Stimulated activated CD4-positive, alpha-beta T cell treated with anti-CD3 and anti-CD28 coated beads, Interleukin-1b, Interleukin-23, amount 100 ng/mL, for 24 hours (primary cell): ENCODE measurements at places on chromosomes 11 and 22.

- no peak for DNase-seq
These were observed 592 bp upstream of the CTSC start for GRCh38 chr11:88337987-88338668.

DNA sequence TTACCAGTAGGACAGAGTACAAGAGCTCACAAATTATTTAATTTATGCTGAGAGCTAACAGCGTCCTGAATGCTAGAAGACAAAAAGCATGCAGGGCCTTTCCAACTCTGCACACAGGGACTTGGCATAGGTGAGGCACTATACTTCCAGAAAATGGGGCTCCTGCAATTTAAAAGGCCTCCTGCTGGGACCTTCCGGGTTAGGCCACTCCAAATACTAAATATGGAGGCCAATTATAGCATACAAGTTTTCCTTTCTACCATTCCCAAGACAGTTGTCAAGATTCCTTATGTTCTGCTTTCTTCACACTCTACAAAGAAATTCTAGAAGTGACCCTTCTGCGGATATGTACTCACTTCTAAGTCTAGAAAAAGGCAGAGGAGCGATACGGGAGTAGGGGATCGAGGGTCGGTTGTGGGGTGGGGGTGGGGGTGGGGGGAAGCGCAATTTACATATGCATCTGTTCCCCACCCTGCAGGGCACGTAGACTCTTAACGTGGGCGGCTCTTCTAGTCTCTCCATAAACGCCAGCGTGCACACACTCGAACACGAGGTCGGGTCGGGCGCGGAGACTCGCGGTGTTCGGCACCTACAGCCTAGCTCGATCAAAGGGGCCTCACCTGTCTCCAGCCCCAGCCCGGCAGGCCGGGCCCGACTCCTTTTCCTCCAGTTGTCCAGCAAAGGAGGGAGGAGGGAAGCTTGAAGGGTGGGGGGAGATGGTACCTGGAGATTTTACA is 728 bp downstream of the DCUN1D5 start:
- peak; percentile 43 for DNase-seq

- no peak for DNase-seq
These were observed 6.5 kb downstream of the PIM3 start for GRCh38 chr22:49966774-49967705.

GRCh38 chr11:373716-374551 is 4.6 kb downstream of the B4GALNT4 start:
- no peak for DNase-seq

GRCh38 chr11:69171476-69172240 is 15.9 kb downstream of the SMIM38 start:
- DNase-seq = no peak

DNA sequence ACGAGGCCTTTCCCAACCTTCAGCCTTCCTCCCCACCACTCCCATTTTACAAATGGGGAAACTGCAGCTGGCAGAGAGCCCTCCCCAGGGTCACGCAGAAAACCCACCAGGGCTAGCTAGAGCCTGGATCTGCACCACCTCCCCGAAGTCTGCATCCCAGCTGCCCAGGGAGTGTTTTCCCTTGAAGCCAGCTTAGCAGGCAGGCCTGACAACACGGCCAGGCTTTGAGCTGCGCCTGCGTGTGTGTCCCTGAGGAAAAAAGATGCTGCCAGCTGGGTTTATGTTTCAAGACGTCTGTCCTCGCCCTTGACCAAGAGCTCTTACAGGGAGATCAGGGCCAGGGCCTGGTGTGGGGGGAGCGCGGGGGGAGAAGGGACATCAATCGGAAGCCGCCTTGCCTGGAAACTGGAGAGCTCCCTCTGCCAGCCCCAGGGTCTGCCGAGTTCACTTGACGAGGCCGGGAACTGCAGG is 20.3 kb downstream of the WNT11 start:
- no peak for DNase-seq

- DNase-seq = no peak
These were observed 84.4 kb upstream of the TRPC6 start for GRCh38 chr11:101668236-101668635.

DNA sequence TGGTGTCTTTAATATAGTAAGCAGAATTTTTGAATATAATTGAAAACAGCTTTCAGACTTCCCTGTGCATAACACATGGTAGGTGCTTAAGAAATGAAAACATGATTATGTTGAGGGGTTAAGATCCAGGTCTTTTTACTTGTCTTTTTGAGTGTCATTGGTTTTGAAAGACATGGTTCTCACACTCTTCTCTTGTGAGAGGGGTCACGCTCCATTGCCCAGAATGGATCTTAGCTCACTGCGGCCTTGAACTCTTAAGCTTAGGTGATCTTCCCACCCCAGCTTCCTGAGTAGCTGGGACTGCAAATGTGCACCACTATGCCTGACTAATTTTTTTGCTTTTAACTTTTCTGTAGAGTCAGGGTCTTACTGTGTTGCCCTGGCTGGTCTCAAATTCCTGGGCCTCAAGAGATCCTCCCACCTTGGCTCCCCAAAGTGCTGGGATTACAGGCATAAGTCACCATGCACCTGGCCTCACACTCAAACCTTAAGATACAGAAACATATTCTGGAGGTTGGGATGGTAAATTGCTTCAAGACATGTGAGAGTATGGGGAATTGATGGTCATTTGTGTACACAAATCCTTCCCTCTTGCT is 1.4 kb downstream of the SPCS2 start:
- no peak for DNase-seq

GRCh38 chr11:78564490-78565467 is 9.9 kb downstream of the NARS2 start:
- DNase-seq = no peak

- no peak for DNase-seq
These were observed 53.6 kb upstream of the OR5D13 start for GRCh38 chr11:55719608-55720160.

DNA sequence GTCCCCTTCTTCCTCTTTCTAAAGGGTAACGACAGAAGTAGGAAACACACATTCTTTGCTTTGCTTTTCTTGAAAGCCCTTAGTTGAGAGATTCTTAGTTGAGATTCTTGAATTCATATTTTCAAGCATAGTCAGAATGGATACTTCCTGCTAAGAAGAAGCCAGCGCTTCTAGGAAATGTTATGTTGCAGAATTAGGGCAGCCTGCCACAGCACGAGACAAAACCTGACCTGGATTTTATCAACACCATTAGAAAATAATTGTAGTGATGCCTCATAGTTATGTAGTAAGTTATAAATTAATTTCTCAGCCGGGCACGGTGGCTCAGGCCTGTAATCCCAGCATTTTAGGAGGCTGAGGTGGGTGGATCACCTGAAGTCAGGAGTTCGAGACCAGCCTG is 37.9 kb upstream of the NUP160 start:
- no peak for DNase-seq

DNA sequence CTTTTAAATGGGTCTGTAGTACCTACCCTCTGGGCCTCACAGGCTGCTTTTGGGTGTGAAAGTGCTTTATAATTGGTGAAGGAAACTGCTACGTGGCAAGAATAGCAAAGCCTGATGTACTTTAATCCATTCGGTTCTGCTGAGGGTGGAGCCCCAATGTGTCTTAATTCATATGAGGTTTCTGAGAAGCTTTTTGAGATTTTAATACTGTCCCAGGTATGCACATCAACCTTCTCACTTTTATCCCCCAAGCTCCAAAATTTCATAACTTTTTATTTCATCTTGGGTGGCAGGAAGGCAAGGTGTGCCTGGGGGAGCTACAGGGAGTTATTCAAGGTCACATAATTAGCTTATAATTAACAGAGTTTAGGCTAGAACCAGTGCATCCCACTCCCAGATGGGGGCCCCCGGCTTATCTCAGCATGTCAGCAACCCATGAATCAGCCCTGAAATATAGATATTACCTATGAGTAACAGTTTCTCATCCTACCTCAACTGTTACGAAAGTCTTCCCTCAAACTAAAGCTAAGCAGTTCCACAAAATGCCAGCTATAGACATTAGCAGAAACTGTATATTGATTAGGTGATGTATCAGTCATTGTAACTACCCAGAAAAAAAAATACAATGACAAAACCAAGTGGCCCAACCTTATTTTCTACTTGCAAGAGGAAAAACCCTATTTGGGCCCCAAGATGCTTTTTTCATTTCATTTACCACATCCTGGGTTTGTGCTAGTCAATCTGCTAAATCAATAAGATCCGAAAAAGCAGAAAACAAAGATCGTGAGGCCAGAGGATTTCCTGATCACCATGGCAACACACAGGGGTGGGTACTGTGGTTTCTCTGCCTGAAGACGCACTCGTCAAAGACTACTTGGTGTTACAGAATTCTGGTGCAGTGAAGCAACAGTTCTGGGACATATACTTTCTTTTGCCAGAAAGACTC is 26.7 kb downstream of the CD44 start:
- DNase-seq = peak; percentile 60

GRCh38 chr11:100930185-100930778 is 199.3 kb downstream of the PGR start:
- DNase-seq = no peak

DNA sequence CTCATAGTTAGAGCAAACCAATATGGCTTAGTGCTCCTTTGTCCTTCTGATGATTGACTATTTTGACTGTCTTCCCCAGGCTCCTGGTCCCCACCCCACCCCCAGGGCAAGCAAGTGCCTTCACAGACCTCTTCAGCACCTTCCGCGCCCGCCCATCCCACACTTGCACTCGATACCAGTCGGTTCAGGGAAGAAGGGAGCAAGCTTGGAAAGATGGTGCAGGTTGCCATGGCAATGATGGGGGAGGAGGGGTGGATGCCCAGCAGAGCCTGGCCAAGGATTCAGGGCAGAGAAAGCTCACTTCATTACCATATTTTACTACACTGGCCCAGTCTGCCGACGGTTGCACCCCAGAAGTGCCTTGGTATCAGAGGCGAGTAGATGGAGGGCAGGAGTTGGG is 2.2 kb downstream of the TMEM132A start:
- no peak for DNase-seq

GRCh38 chr11:117464778-117465177 is 137.1 kb downstream of the CEP164 start:
- DNase-seq = no peak

DNA sequence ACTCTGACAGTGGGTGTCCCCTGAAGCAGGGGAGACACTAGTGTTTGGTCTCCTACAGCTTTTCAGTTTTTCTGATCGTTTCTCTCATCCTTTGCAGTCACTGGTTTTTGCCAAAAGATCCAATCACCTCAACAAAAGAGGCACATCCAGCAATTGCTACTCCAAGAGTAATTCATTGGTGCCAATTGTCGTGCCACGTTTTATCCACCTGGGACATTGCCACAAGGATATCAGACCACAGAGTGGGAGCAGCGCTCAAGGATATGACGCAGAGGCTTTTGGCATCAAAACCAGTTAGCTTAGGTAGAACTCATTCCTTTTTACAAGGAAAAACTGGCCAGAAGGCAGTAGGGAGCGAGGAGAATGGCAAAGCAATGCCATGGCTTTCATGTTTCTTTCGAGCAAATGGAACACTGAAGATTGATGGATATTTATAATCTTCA is 40.9 kb upstream of the BLID start:
- DNase-seq = no peak

- DNase-seq = no peak
These were observed 29.0 kb upstream of the CREB3L1 start for GRCh38 chr11:46248289-46249102.

DNA sequence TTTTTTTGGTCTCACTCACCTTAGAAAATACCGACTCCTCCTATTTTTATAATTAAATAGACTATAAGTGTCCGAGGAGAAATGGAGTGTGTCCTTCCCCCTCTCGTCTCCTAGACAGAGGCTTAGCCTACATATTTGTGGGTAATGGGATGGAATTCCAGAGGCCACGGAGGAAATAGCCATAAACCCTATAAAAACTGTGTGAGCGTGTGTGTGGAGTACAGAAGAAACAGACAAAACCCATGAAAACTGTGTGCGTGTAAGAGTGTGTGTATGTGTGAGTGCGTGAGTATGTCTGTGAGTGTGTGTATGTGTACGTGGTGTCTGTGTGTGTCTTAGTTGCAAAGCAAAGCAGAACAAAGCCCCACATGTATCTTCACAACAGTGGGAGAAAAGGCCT is 883.5 kb downstream of the OPCML start:
- DNase-seq = no peak

DNA sequence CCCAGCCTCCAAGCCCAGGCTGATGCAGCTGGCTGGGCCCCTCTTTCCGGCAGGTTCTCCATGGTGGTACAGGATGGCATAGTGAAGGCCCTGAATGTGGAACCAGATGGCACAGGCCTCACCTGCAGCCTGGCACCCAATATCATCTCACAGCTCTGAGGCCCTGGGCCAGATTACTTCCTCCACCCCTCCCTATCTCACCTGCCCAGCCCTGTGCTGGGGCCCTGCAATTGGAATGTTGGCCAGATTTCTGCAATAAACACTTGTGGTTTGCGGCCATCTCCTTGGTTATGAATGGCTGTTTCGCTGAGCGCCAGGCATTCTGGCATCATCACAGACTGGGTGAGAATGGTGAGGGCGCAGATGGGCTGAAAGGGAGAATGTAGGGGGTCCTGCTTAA is 3.6 kb downstream of the PRDX5 start:
- DNase-seq = no peak

GRCh38 chr11:120326845-120327281 is 1.8 kb downstream of the TLCD5 start:
- DNase-seq = no peak

DNA sequence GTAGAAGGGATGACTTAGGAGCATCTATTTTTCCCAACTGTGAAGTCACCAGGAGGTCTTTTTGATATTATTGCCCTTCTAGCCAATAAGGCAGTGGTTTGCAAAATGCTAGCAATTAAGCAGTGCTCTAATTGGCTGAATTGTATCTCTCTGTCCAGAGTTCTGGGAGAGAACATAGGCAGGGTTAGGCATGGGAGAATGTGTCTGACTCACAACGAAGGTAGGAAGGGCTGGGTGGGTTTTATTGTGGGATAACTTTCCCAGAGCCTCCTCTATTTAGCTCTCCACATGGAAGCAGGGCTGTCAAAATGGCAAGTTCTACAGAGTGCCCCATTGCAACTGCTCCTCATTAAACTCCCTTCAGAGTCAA is 415.9 kb upstream of the CADM1 start:
- DNase-seq = no peak

- DNase-seq = no peak
These were observed 93.6 kb downstream of the RPL27A start for GRCh38 chr11:8776209-8776608.

GRCh38 chr22:31626427-31627150 is 35.4 kb downstream of the PISD start:
- no peak for DNase-seq

- no peak for DNase-seq
These were observed 96.1 kb upstream of the THY1 start for GRCh38 chr11:119518746-119519730.

- no peak for DNase-seq
These were observed 1281.0 kb downstream of the LRRC4C start for GRCh38 chr11:40178470-40178869.

GRCh38 chr11:121321614-121322243 is 29.2 kb downstream of the SC5D start:
- DNase-seq = no peak
